Regular cardiac myocyte (primary cell): ENCODE measurements at places on chromosomes 1 and 21. TPM values are rescaled to one million over a fixed set of nuclear protein-coding genes. Genes with fewer than 3 reads are reported as not detected.

The CACNA1E gene
- total RNA-seq = under 0.01 TPM in 1 of 2 replicates, not detected in the other

The KLHDC7A gene
- under 0.01 TPM in 2 replicates for total RNA-seq

The NEK7 gene
- total RNA-seq = 378 and 404 TPM in 2 replicates

The FAM131C gene
- total RNA-seq = 0.28 TPM in 1 of 2 replicates, not detected in the other

The FCRL1 gene
- total RNA-seq = not detected in 2 replicates

The C1orf141 gene
- total RNA-seq = not detected in 2 replicates

The PLA2G5 gene
- total RNA-seq = 0.56 TPM in 1 of 2 replicates, not detected in the other

The C21orf91 gene
- total RNA-seq = 3.9 and 6.5 TPM in 2 replicates

The FCER1G gene
- total RNA-seq = 0.38 TPM in 1 of 2 replicates, not detected in the other

The OR6N1 gene
- not detected in 2 replicates for total RNA-seq

The OR2T2 gene
- total RNA-seq = not detected in 2 replicates

The CDK18 gene
- 0.58 and 3.4 TPM in 2 replicates for total RNA-seq

The RNF2 gene
- total RNA-seq = 22.8 and 25.1 TPM in 2 replicates

The GPR37L1 gene
- total RNA-seq = not detected in 2 replicates

The PTCH2 gene
- total RNA-seq = under 0.01 TPM in 2 replicates

The LRRN2 gene
- not detected in 2 replicates for total RNA-seq

The COL9A2 gene
- 0.38 and 1.4 TPM in 2 replicates for total RNA-seq

The ORC1 gene
- total RNA-seq = 0.56 and 10.5 TPM in 2 replicates

The ETNK2 gene
- total RNA-seq = 1.2 and 3.7 TPM in 2 replicates

The HTR6 gene
- not detected in 2 replicates for total RNA-seq

The KRTAP11-1 gene
- total RNA-seq = not detected in 2 replicates

The CYP4A11 gene
- not detected in 2 replicates for total RNA-seq

The DMBX1 gene
- total RNA-seq = not detected in 2 replicates

The RGS13 gene
- not detected in 2 replicates for total RNA-seq

The SEMA4A gene
- 0.19 and 1.7 TPM in 2 replicates for total RNA-seq

The RAB25 gene
- total RNA-seq = not detected in 2 replicates

The GJB3 gene
- under 0.01 TPM in 2 replicates for total RNA-seq

The KRTAP19-2 gene
- total RNA-seq = not detected in 2 replicates
